ENCODE measurements at places on chromosomes 11 and 22.

DNA sequence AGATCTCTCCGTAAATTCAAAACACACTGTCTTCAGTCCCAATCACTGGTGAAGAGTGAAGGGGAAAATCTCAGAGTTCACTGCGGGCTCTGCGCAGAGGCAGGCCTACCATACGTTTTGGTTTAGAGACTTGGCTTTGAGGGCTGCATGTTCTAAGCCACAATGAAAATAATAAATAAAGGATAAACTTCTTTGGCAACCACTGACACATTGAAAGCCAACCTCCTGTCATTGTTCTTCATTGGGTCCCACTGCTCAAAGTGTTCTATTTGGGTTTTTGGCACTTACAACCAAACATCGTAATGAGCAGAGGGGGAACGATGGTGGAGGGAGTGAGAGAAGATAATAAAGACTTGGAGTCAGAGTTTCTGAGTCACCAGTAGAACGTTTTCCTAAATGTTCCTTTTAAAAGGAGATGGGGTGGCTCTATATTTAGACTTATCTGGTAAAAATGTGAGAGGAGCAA is 472.9 kb downstream of the SOX6 start:
- H3K4me3 ChIP-seq = no peak overlapping the region
- DNase-seq = no peak
- H3K27ac ChIP-seq = no peak overlapping the region
- H3K36me3 ChIP-seq = no peaks in the 10 kb centered on the region

DNA sequence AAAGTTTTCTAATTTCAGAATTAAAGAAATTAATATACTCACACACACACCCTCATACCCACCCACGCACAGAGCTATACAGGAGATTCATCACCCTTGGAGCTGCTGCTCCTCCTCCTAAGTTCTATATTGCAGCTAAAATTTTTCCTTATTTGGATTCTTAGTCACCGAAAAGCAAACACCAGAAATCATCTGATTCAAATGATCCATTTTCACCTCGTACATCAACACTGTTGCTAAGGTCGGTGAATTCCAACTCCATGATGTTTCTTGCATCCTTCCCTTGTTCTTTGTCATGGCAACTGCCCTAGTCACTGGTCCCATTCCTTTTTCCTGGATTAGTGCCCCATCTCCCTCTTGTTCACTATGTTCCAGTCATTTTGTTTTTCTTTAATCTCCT is 286.2 kb downstream of the GRM5 start:
- H3K4me3 ChIP-seq = no peak overlapping the region
- H3K4me1 ChIP-seq = peaks cover 1% of the 10 kb centered on the region
- no peak for DNase-seq
- no peaks in the 10 kb centered on the region for H3K36me3 ChIP-seq

GRCh38 chr11:94193288-94193687 is 64.6 kb downstream of the PANX1 start:
- H3K36me3 ChIP-seq = no peaks in the 10 kb centered on the region
- no peak overlapping the region for H3K4me3 ChIP-seq
- no peak overlapping the region for H3K27ac ChIP-seq
- no peaks in the 10 kb centered on the region for H3K27me3 ChIP-seq
- DNase-seq = no peak

- H3K4me1 ChIP-seq = peaks cover 4% of the 10 kb centered on the region
- H3K4me3 ChIP-seq = no peak overlapping the region
- H3K27ac ChIP-seq = no peak overlapping the region
- H3K36me3 ChIP-seq = no peaks in the 10 kb centered on the region
- H3K27me3 ChIP-seq = no peaks in the 10 kb centered on the region
Measured at GRCh38 chr11:7484645-7485044, 661 bp upstream of the OLFML1 start.

DNA sequence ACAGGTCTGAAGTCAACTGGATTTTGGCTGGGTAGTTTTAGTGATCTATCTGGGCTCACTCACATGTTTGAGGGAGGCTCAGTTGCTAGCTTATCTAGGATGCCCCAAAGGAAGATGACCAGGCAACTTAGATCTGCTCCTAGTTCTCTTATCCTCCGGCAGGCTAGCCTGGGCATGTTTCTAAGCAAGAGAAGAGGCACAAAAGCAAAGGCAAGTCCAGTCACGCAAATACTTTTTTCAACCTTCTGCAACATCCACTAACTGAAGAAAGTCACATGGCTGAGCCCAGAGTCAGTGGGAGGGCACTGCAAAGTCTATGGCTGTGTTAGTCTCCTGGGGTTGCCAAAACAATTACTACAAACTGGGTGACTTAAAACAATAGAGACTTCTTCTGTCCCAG is 32.9 kb upstream of the FSHB start:
- DNase-seq = no peak
- no peak overlapping the region for H3K27ac ChIP-seq
- H3K4me1 ChIP-seq = no peaks in the 10 kb centered on the region
- no peak overlapping the region for H3K4me3 ChIP-seq

DNA sequence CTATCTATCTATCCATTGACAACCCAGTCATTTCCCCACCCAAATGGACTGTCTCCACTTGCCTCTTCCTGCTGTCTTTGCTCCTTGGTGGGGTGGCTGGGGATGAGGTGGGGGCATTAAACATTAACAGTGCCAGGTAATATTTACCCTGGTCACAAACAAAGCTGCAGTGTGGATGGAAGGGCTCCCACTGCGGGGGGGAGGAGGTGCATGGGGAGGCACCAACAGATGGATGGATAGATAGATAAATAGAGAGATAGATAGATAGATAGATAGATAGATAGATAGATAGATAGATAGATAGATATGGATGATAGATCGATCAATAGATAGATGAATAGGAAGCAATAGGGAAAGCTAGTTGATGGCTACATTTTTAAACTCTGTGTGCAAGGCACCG is 2.3 kb upstream of the FXYD2 start:
- no peaks in the 10 kb centered on the region for H3K27me3 ChIP-seq
- no peak overlapping the region for H3K4me3 ChIP-seq
- H3K27ac ChIP-seq = no peak overlapping the region
- no peaks in the 10 kb centered on the region for H3K36me3 ChIP-seq

Data from iPS DF 6.9 (cell line).